ENCODE measurements at places on chromosomes 6 and 20. TPM values are rescaled to one million over a fixed set of nuclear protein-coding genes. Genes with fewer than 3 reads are reported as not detected.

Gene JPH2
- total RNA-seq: 1.7 TPM

Gene UNC5CL
- total RNA-seq: not detected

Gene GRM1
- not detected for total RNA-seq

Gene TSBP1
- not detected for total RNA-seq

Gene KIF25
- total RNA-seq: not detected

Gene GHRH
- total RNA-seq: not detected

Gene MDN1
- total RNA-seq: 23.7 TPM

Gene AGER
- 1.2 TPM for total RNA-seq

Gene PBX2
- total RNA-seq: 9.7 TPM

Gene TPX2
- 105 TPM for total RNA-seq

Gene PEX7
- 10.2 TPM for total RNA-seq

Gene RIPOR3
- not detected for total RNA-seq

Gene ANGPT4
- not detected for total RNA-seq

Gene CNR1
- total RNA-seq: not detected

Gene RNF8
- total RNA-seq: 17.6 TPM

Gene ERVFRD-1
- not detected for total RNA-seq
